Bronchial smooth muscle cell (primary cell): ENCODE measurements at places on chromosomes 5 and 9. TPM values are rescaled to one million over a fixed set of nuclear protein-coding genes. Genes with fewer than 3 reads are reported as not detected.

The SPRY4 gene
- total RNA-seq = 0.17 and 3.0 TPM in 2 replicates

The NTRK2 gene
- total RNA-seq = under 0.01 and 0.26 TPM in 2 replicates

The PAX5 gene
- total RNA-seq = not detected in 2 replicates

The MEIKIN gene
- total RNA-seq = not detected in 2 replicates

The OCLN gene
- total RNA-seq = 0.26 and 0.32 TPM in 2 replicates

The SPATA31E1 gene
- under 0.01 TPM in 1 of 2 replicates, not detected in the other for total RNA-seq

The PROP1 gene
- not detected in 2 replicates for total RNA-seq

The UBE2B gene
- 10.7 and 22.2 TPM in 2 replicates for total RNA-seq

The ZNF883 gene
- 2.4 and 4.1 TPM in 2 replicates for total RNA-seq

The PCDHGA1 gene
- 1.3 and 1.9 TPM in 2 replicates for total RNA-seq

The NPR3 gene
- total RNA-seq = 12.0 and 74.7 TPM in 2 replicates

The PPP3R2 gene
- total RNA-seq = 0.09 TPM in 1 of 2 replicates, not detected in the other

The SIMC1 gene
- total RNA-seq = 1.6 and 1.7 TPM in 2 replicates

The PLEKHG4B gene
- under 0.01 TPM in 2 replicates for total RNA-seq

The SLC4A9 gene
- total RNA-seq = not detected in 2 replicates

The BTNL3 gene
- total RNA-seq = not detected in 2 replicates

The SVEP1 gene
- total RNA-seq = 28.2 and 62.5 TPM in 2 replicates

The PLPPR1 gene
- not detected in 2 replicates for total RNA-seq

The PLPP7 gene
- total RNA-seq = 1.7 and 4.5 TPM in 2 replicates

The SPATA6L gene
- total RNA-seq = 0.26 and 0.63 TPM in 2 replicates

The SAXO1 gene
- 0.09 and 0.16 TPM in 2 replicates for total RNA-seq

The C5orf58 gene
- total RNA-seq = not detected in 2 replicates

The DNM1 gene
- total RNA-seq = 63.7 and 82.3 TPM in 2 replicates

The PLAC8L1 gene
- 0.17 TPM in 1 of 2 replicates, not detected in the other for total RNA-seq

The AGXT2 gene
- total RNA-seq = not detected in 2 replicates

The DENND1A gene
- total RNA-seq = 6.5 and 9.2 TPM in 2 replicates

The PIP5K1B gene
- total RNA-seq = not detected in 2 replicates

The PCDHB9 gene
- total RNA-seq = 0.16 and 0.69 TPM in 2 replicates

The TXNDC8 gene
- total RNA-seq = not detected in 2 replicates

The TPM2 gene
- total RNA-seq = 925 and 1,339 TPM in 2 replicates

The NAIP gene
- 2.1 and 5.0 TPM in 2 replicates for total RNA-seq

The CTXN3 gene
- total RNA-seq = not detected in 2 replicates

The GLDC gene
- 0.09 and 0.16 TPM in 2 replicates for total RNA-seq

The NFX1 gene
- 22.2 and 23.9 TPM in 2 replicates for total RNA-seq

The SARDH gene
- 3.0 and 4.6 TPM in 2 replicates for total RNA-seq

The NOTCH1 gene
- 11.8 and 17.3 TPM in 2 replicates for total RNA-seq

The PCDHB4 gene
- total RNA-seq = 0.94 TPM in 1 of 2 replicates, not detected in the other

The HIGD2A gene
- 23.8 and 29.9 TPM in 2 replicates for total RNA-seq
